Thoracic aorta (tissue), 2 donors: ENCODE measurements at places on chromosomes 2 and 18. TPM values are rescaled to one million over a fixed set of nuclear protein-coding genes. Genes with fewer than 3 reads are reported as not detected.

- DNase-seq: no peak
- H3K36me3 ChIP-seq: no peaks in the 10 kb centered on the region
- no peak overlapping the region for H3K4me3 ChIP-seq
Measured at GRCh38 chr2:16076911-16077310, 136.6 kb downstream of the MYCN start.

GRCh38 chr2:733495-733894 is 56.3 kb upstream of the TMEM18 start:
- H3K27me3 ChIP-seq: no peaks in the 10 kb centered on the region
- no peak overlapping the region for H3K4me3 ChIP-seq

- H3K27me3 ChIP-seq: no peaks in the 10 kb centered on the region
- no peak for DNase-seq
- H3K36me3 ChIP-seq: no peaks in the 10 kb centered on the region
- no peak overlapping the region for H3K27ac ChIP-seq
Measured at GRCh38 chr2:176035013-176035691, 33.1 kb upstream of the LNPK start.

DNA sequence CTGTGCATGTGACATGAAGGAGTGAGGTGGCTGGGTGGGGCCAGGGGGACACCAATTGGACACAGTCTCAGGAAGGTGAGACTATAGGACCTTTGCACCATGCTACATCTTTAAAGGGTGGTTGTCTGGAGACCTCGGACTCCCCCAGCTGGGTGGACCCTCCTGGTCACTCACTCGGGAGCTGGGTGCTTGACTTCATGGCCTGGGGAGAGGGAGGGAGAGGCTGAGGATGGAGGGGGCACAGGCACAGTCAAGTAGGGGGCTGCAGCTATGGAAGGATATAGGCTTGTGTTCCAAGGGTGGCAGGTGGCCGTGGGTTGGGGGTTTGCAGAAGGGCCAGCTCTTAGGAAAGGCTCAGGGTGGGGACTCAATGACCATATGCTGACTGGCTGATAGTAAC is 7.1 kb upstream of the CELF4 start:
- H3K27ac ChIP-seq: no peak overlapping the region
- no peaks in the 10 kb centered on the region for H3K36me3 ChIP-seq

DNA sequence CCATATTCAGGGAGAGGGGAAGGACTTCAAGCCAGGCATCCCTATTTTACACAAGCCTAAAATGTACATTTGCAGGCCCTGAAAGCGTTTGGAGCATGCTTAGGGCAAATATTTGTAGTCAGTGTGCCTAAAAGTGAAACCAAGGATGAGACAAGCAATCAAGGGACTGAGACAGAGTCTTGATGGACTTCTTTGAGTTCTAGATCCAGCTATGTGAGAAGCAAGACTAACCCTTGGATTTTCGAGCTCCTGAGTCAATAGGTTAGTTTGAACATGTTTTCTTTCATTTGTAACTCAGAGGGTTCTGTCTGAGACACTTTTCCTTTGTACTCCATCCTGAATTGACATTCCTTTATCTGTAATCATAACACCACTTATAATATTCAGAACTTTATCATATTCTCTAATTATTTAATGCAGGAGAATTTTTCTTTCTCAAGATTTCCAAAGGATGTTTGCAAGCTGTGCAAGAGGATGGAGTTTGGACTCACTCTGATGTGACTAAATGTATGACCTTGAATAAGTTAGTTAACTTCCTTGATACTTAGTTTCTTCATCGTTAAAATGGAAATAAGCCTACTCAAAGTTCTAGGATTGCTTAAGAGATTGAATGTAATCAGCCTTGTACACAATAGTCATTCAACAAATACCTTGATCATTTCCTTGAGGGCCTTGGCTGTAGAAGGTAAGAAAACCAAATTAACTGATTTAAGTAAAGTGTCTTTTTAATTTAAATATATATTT is 1237.8 kb upstream of the ZEB2 start:
- no peak overlapping the region for H3K27ac ChIP-seq
- no peaks in the 10 kb centered on the region for H3K36me3 ChIP-seq
- H3K4me1 ChIP-seq: peaks cover 40% of the 10 kb centered on the region
- no peak for DNase-seq
- H3K27me3 ChIP-seq: no peaks in the 10 kb centered on the region
- no peak overlapping the region for H3K4me3 ChIP-seq

Gene UGT1A8
- not detected for total RNA-seq

GRCh38 chr2:99850084-99850710 is 292.2 kb downstream of the AFF3 start:
- no peak overlapping the region for H3K4me3 ChIP-seq
- no peaks in the 10 kb centered on the region for H3K27me3 ChIP-seq
- no peaks in the 10 kb centered on the region for H3K36me3 ChIP-seq
- no peak overlapping the region for H3K27ac ChIP-seq
- no peak for DNase-seq
- no peaks in the 10 kb centered on the region for H3K4me1 ChIP-seq

DNA sequence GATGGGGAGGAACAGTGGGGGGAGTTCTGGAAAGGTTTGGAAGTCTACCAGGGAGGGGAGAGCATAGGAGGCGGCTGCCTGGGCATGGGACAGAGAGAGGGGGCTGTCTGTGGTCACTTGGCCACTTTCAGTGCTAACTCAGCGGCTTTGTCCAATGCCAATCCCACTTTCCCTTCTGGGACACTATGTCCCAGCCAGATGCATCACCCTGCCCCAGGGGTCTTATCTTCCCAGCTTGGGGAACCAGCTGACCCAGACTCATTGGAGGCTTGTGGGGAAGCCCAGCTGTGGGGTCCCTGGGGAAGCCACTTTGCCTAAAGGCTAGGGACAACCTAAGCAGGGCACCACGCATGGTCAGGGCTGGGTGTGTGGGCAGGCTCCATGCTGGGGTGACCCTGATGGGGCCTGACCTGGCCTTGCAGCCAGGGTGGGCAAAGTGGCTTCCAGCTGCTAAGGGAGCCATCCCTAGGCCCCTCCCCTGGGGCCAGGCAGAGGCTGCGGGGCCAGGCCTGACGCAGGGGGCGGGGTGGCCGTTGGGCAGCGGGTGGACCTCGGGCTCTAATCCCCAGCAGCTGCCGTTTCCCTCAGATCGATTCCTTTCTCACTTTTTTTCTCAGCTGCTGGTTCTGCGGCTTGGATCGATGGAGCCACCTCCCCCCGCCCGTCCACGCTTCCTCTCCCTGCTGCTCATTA is 1.6 kb upstream of the ASIC4 start:
- no peak for DNase-seq
- H3K27ac ChIP-seq: no peak overlapping the region
- peaks cover 16% of the 10 kb centered on the region for H3K4me1 ChIP-seq
- no peak overlapping the region for H3K4me3 ChIP-seq
- peaks cover 7% of the 10 kb centered on the region for H3K27me3 ChIP-seq

Gene RALB
- 21.9 TPM for total RNA-seq

Gene RND3
- 119 TPM for total RNA-seq

Gene MEP1B
- not detected for total RNA-seq
